ENCODE measurements at places on chromosomes 6 and 20.
A peak's percentile ranks its signal among the peaks of the same experiment; 100 is the strongest.

DNA sequence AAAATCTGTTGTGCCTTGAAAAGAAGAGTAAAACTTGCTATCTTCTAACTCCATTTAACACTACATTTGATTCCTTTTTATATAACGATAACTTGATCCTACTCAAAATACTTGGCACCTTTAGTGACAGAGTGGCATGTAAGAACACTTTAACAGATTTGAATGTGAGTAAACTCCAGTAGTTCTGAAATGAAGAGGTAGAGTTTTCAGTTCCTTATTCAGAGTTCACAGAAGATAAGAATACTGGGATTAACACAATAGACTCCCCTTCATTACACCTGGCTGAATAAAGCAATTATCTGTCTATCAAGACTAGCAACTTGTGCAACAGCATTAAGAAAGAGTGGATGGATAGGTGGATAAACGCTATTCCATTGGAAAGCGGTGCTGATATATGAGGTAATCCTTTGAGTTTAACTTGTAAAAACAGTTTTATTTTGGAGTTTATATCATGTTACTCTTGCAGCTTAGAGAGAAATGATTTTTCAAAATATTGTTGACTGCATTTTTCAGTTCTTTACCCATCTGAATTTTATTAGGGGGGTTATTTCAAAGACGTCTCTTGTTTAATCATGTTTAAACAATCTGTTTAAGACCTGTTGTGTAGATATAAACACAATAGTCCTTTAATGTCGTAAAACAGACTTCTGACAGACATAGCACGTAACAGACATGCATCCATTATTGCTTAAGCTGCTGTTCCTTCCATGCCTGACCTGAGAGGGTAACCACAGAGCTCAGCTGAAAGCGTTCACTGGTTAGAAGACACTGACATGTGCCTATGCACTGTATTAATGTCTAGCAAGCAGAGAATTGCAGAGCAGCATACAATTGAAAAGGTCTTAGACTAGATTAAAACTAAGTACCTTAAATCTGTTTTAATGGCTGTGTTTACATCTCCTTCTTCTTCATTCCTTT is 102.4 kb upstream of the SUPT3H start:
- no peak for DNase-seq

- DNase-seq: no peak
These were observed 184.9 kb downstream of the ARHGAP18 start for GRCh38 chr6:129525055-129525454.

DNA sequence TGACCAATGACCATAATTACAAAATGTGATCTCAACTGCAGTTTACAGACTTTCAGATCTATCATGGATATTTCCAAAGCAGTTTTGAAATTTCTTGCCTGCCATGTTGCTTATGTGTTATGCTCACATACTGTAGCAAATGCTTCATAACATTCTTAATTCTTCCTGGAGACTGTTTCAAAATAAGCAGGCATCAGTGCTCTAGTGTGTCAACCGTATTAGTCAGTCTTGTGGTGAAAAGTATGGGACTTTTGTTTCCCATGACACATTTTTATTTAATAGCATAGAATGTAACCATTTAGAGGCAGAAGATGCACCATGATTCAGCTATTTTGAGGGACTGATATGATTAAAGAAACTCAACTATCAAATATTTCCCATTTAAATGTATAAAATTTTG is 1.7 kb downstream of the POPDC3 start:
- DNase-seq: peak; percentile 30

GRCh38 chr6:108502832-108503231 is 57.9 kb upstream of the FOXO3 start:
- DNase-seq: no peak

DNA sequence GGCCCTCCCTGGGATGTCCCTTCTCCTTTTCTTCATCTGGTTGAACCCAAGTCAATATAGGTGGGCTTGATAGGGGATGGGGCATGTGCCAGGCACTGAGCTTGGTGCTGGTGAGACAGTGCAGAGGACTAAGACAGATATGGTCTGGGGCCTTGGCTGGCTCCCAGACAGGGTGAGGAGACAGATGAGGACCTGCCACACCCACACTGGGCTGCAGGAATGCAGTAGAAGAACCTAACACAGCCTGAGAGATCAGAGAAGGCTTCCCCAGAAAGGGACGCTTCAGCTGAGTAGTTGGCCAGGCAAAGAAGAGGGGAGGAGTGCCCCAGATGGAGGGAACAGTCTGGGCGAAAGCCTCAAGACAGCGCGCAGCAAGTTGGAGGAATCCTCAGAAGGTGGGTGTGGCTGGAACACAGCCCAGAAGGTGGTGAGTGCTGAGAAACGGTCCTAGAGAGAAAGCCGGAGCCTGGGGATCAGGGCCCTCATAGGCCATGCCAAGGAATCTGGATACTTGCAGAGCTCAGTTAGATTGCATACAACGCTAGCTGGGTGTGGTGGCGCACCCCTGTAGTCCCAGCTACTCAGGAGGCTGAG is 26.4 kb downstream of the CD40 start:
- DNase-seq: no peak

GRCh38 chr6:11711984-11712711 is 66.5 kb downstream of the ADTRP start:
- DNase-seq: no peak

DNA sequence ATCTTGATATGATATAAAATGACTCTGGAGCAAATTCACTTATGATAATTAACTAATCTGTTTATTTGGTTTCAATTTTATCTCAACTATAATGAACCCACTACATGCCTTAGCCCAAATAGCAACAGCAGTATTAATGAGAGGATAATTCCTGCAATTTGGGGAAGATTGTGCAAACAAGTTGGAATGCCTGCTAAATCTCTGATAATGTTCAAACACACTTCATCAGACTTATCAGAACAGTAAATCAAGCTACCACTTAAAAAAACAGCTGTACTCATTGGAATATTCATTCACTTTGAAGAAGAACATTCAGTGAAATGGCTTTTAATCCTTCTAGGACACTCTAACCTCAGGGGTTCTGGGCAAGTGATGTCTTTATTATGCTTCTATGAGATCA is 85.4 kb downstream of the CBLN4 start:
- no peak for DNase-seq

DNA sequence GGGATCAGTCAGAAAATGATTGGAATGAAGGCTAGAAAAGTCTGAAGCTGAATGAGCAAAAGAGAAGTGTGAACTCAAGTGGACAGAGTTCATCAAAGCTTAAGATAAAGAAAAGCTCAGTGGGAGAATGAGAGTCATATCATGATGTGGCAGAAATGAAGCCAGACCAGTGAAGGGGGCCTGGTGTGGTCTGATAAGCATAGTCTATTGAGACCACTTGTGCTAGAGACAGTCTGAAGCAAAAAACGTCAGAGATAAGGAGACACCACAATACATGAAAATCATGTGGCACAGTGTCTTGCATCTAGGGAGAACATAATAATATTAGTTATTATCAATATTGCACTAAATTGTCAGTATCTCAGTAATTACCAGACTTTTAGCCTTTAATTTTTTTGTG is 601.5 kb downstream of the UTRN start:
- no peak for DNase-seq

- no peak for DNase-seq
These were observed 60.1 kb downstream of the SESN1 start for GRCh38 chr6:109034526-109034925.

- peak; percentile 96 for DNase-seq
These were observed 588 bp upstream of the ACSS2 start for GRCh38 chr20:34875642-34876405.

DNA sequence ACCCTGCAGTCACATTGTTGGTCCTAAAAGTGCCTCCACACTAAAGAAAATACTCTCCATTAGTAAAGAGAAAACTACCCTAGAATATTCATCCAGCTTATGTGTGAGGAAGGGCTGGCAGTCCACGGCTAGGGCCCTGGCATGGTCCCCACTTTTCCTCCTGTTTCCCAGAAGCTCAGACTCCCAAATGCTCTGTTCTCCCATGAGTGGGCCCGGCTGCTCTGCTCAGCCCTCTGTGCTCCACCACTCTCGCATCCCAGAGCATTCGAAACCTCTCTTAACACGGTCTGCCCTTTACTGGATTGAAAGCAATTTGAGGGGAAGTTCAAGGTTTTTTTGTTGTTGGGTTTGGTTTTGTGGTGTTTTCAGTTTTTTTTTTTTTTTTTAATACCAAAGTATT is 61.8 kb downstream of the APCDD1L start:
- no peak for DNase-seq

DNA sequence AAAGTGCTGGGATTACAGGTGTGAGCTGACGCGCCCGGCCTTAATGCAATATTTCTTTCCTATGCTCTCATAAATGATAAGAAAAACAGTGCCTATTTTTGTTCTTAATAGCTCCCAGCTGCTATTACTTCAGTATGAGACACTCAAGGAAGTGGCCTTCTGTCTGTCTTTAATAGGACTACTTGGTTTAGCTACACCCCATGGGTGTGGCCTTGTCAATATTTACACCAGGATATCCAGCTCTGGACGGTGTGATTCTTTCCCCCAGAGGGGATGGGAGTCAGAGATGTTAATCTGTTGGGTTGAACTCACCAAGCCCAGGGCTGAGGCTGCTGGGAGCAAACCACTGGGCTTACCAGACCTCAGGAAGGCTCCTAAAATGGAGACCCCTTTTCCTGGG is 134.2 kb downstream of the CEP57L1 start:
- DNase-seq: no peak

- no peak for DNase-seq
These were observed 261.3 kb downstream of the TMEM242 start for GRCh38 chr6:157061770-157062594.

- DNase-seq: no peak
These were observed 69.4 kb downstream of the CDH4 start for GRCh38 chr20:61321481-61321880.

GRCh38 chr6:94217836-94218235 is 798.5 kb upstream of the EPHA7 start:
- DNase-seq: no peak

GRCh38 chr6:84353459-84354423 is 126.3 kb upstream of the CEP162 start:
- DNase-seq: no peak

DNA sequence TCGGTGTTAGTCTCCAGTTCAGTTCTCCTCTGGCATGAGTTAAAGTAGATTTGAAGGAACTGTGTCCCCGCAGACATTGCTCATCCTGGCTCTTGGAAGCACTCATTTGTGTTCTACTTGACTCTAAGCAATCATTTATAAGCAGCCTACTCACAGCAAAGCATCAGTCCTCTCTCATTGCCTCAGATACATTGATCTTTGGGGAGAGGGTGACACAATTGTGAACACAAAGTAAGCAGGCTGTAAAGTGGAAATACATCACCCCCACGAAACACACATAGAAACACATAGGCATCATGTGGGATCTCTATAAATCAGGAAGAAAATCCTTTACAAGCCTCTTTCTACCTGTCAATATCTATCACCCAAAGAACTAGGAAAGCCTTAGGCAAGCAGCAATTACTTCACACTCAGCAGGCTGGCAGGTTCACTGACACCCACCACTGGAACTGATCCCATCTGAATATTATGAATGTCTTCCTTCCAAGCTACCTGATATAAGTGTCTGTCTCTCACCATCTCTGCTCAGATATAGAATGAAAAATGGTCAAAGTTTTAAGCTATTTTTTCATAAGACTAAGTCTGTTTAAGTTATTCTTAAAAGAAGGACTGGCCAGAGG is 675.8 kb downstream of the HACE1 start:
- DNase-seq: no peak

- peak; percentile 26 for DNase-seq
These were observed 99.0 kb upstream of the IYD start for GRCh38 chr6:150269857-150270223.

DNA sequence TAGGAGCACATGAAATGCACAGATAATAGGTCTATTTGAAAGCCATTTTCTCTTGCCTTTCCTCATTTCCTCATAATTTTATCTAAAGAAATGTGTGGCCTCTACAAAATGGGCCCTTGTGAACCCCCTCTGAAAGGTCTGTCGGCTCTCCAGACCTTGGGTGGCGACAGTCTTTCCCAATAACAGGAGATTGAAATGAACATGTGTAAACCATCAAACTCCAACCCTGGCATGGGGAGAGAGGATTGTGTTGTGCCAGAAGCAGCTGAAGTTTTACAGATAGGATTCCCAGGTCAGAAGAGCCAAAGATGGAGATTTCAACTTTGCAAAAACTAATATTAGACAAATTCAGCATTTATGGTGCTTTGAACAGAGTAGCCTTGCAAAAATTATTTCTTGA is 277.1 kb upstream of the ECI2 start:
- DNase-seq: no peak

- no peak for DNase-seq
These were observed 122.1 kb upstream of the MLN start for GRCh38 chr6:33925936-33926335.

DNA sequence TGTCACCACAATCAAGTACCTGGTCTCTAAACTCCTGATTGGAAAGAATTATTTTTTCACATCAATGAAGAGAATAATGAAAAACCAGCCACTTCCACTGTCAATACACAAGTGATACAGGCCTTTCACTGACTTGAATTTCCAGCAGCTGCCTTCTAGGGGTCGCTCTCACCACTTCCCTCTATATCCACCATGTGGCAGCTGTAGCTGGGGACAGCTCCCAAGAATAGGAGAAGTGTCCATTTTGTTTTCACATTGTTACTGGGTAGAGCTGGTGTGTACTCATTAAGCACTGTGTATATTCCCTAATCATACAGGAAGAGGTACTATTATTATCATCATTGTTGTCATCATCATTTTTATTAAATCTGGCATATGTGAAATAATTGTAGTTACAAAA is 438.4 kb upstream of the SPTLC3 start:
- DNase-seq: no peak

DNA sequence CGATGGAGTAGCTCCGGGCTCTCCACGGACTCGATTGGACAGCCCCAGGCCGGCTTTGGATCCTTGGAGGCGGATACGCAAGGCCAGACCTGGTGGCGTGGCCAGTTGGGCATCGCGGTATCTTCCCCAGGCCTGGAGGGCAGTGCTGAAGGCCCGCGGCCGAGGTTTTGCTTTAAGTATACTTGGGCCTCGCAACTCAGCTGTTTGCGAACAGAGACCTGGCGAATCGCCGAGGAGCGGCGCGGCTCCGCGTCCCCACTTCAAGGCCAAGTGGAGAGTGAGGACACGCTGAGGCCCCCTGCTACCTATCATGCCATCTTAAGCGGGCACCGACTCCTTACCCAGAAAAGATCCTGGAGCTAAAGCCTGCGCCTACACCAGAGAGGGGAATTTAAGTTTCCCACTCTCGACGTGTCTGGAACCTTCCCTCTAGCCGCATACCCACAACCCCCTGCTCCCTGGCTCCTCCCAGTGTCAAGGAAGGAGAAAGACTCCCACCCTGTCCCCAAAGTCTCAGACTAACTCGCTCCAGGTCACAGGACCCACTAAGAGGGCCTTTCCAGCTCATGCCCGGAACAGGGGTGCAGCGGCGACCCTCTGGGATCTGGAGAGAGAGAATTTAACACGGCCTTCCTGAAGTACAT is 4.1 kb downstream of the LINC00237 start:
- no peak for DNase-seq
